Stimulated activated CD4-positive, alpha-beta T cell treated with anti-CD3 and anti-CD28 coated beads, TNF-alpha, amount 100 ng/mL, for 48 hours (primary cell): ENCODE measurements at places on chromosomes 11 and 22.

DNA sequence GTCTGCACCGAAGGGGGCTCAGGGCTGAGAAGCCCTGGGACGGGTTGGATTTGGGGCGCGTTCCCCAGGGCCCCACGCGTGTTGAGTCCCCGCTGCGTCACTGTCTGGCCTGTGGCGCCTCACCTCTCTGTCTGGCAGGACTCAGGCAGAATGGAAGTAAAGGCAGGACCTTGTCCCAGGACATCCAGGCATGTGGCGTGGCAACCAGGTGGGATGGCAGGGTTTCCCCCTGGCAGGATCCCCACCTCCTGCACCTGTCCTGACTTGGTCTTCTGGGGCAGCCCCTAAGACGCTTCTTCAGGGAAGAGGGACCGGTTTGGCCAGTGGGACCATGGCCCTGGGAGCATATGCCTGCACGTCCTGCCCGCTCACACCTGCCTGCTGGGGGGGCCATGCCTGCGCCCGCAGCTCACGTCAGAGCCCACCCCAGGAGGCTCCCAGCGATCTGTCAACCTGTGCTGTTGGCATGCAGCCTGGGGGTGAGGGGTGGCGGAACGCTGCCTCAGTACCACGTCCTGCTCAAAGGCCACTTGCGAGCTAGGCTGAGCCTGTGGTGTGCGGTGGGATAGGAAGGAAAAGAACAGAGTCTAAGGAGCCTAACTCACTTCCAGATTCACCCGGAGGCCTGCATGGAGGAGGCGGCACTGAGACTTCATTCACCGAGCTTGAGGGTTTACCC lies 72.7 kb downstream of the KCNQ1 start:
- DNase-seq, result no peak

GRCh38 chr22:49329636-49330035 lies 498.0 kb downstream of the BRD1 start:
- DNase-seq, result no peak

DNA sequence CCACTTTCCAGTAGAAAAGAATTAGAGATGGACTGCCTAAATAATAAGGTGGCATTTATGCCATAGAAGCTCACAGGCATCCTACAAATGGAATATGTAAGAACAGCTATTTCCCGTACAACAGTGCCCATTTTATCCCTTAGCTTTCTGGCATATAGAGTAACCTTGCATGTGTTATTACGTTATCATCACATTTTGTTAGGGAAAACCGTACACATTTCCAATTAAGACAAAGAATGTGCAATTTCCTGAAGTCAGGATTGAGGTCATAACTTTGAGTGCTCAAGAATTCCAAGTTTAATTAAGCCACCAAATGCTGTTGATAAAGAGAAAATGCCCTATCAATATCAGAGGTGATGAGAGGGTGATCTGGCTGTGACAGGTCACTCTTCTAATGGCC lies 58.9 kb downstream of the LDLRAD3 start:
- no peak for DNase-seq

GRCh38 chr11:75731095-75731494 lies 13.5 kb downstream of the MOGAT2 start:
- no peak for DNase-seq

- no peak for DNase-seq
Measured at GRCh38 chr22:19824212-19824925, 30.3 kb downstream of the GNB1L start.
